ENCODE measurements at places on chromosomes 3 and 15.

DNA sequence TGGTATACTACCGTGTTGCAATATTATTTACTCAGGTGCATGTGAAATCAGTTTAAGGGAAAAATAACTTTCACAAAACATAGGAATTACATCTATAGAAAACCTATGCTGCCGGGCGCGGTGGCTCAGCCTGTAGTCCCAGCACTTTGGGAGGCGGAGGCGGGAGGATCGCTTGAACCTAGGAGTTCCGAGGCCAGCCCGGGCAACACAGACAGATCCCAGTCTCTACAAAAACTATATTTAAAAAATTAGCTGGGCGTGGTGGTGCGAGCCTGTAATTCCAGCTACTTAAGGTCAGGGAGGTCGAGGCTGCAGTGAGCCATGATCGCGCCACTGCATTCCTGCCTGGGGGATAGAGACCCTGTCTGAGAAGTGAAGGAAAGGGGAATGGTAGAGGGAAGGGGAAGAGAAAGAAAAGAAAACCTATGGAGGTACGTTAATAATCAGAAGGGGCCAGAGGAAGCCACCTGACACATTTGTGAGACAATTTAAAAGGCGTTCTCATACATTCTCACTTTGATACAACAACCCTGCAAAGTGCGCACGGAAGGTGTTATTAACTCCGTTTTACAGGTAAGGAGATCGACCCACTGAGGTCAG lies 456 bp upstream of the TMEM62 start:
- no peak for ATAC-seq

DNA sequence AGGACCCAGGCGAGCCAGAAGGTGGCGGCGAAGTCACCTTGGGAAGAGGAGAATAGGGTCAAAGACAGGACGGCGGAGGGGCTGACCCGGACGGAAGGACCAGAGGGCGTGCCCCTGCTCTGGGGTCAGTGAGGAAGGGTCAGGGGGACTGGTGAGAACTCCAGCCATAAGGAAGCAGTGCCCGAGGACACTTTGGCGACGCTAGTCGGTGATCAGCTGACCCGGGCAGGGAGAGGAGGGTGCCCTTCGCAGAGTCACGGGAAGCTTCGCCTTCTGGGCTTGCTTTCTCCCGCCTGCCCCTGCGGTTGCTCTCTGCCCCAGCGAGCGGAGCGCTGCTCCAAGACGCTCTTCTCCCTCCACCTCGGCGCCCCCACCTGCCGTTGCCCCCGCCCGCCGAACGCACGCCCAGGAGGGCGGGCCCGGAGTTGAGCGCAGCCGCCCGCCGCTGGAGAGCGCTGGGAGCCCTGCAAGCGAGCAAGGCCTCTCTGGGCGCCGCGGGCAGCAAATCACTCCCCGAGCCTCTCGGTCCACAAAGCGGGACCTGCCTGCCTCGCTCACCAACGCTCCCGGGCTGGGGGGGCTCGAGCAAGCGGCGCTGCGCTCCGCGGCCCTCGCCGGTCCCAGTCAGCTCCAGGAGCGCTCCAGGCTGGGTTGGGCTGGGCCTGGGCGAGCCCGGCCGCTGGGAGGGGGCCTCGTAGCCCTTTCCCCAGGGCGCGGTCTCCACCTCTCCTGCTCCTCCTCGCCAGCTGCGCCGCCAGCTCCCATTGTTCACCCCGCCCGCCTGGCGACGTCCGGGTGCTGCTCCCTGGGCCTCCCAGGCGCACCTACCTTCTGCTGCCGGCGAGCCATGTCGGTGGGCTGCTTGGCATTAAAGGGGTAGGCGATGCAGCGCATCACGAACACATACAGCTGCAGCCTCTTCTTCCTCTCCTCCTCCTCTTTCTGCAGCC lies 1.2 kb downstream of the CADPS start:
- no peak for ATAC-seq

DNA sequence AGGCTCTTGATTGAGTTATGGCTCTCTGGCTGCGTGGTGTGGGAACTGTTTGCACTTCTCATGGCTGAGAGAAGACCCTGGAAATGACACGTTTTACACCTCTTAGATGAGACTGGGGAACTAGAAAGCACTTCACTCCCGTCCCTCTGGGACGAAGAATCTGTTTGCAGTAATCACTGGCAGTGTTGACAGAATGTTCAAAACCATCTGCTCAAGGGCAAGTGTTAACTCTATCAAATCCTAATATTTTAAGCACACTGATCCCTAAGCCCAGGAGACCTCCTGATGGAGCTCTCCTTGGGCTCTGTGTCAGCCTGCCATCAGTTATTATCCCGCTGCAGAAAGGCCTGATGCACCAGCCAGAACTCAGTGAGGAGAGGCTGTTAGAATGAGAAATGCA lies 323.8 kb upstream of the DNAJC19 start:
- no peak for ATAC-seq

GRCh38 chr3:179734497-179735281 lies 81.8 kb downstream of the USP13 start:
- no peak for ATAC-seq

- no peak for ATAC-seq
Observed at GRCh38 chr3:98454929-98455328, 8.1 kb upstream of the OR5K1 start.

GRCh38 chr3:14890476-14890875 lies 56.9 kb upstream of the NR2C2 start:
- ATAC-seq, result no peak

GRCh38 chr3:137946356-137946973 lies 63.5 kb upstream of the CLDN18 start:
- no peak for ATAC-seq

DNA sequence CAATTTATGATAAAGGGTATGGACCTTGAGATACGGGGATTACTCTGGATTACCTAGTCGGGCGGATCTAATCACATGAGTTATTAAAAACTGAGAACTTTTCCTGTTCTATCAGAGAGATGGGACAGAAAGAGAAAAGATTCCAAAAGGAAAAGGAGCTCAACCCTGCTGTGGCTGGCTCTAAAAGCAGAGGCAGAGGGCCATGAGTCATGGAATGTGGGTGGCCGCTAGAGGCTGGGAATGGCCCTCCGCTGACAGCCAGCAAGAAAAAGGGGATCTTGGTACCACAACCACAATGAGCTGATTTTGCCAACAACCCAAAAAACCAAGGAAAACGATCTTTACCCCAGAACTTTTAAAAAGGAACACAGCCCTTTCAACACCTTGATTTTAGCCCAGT lies 210.0 kb downstream of the MAGI1 start:
- no peak for ATAC-seq

DNA sequence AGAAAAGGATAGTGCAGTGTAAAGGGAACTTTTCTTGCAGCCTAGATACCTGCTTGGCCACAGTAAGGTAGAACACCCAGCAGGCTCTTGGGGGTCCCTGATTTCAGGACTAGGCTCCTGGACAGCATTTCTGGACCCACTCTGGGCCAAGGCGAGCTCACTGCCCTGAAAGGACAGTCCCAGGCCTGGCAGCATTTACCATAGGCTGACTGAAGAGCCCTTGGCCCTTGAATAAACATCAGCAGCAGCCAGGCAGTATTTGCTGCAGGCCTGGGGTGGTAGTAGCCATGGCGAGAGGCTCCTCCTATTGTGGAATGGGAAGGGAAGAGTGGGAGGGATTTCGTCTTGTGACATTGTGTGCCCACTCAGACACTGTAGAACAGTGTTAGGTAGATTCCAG lies 529.2 kb downstream of the TUSC7 start:
- ATAC-seq, result peak; percentile 25

DNA sequence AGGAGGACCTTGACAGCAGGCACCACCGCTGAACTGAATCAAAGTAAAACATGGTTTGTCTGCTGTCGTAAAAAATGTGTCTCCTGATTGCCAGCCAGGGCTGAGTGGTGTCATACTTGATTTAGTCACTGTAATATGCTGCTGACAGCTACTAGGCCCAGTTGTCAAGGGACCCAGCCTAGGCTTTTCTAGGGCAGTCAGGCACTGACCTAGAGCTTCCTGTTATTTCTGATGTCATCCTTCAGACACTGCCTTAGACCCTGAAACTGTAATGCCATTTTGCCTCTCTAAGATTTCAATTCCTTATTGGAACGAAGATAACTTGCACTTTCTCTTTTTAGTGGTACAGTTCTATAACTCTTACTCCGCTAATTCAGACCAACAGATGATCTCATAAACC lies 2.6 kb upstream of the MRPL3 start:
- ATAC-seq, result no peak

GRCh38 chr3:108728934-108729333 lies 28.3 kb downstream of the RETNLB start:
- ATAC-seq, result no peak

- peak; percentile 60 for ATAC-seq
Observed at GRCh38 chr3:42025370-42026138, 63.7 kb upstream of the ULK4 start.

GRCh38 chr15:74817370-74817737 lies 4.7 kb downstream of the LMAN1L start:
- ATAC-seq, result no peak

DNA sequence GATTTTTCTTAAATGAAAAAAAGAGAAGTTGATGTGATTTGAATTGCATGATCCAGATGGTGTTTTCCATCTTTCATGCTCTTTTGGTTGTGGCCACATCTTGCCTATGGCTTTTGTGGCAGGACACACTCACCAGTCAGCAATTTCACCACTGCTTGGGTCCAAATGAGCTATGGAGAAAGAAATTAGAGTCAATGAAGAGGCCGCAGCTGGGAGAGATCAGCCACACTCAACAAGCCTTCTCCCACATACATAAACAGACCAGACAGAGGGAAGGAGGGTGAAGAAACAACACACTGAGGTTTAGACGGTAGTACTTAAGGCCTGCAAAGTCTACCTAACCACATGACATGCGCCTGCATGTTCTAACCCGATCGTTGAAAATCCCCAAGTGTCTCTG lies 110.7 kb upstream of the CDIN1 start:
- no peak for ATAC-seq

DNA sequence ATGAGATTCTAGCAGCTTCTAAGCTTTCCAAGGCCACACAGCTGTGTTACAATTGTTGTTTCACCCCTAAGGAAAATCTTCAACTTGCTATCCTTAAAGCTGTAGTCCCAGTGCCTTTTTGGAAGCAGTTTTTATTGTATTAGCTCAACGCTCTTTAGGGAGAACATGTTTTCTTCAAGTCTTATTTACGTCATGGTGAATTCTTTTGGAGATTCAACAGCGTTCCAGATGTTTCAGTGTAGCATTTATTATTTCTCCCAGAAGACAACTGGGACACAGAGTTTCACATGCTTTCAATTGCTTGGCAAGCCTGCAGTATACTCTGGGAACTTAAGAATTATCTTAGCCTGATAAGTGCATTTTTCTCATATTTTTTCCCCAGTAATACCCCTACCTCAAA lies 888.3 kb downstream of the PLOD2 start:
- ATAC-seq, result no peak

DNA sequence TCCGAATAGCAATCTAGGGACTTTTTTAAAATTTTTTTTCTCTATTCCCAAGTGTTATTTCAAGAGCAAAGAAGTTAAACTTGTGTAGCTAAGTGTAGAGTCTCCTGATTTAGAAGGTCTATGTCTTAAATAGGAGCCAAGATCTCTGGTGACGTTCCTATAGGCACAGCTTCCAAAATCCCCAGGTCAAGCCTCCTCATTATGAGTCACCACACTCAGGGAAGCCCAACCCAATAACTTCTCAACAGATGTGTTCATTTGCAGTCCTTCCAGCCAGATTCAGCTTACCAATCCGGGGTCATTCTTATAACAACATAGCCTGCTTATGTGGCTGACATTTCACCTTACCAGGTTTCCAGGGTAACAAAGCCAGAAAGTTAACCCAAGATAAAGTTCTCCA lies 270.3 kb downstream of the IL5RA start:
- peak; percentile 34 for ATAC-seq

DNA sequence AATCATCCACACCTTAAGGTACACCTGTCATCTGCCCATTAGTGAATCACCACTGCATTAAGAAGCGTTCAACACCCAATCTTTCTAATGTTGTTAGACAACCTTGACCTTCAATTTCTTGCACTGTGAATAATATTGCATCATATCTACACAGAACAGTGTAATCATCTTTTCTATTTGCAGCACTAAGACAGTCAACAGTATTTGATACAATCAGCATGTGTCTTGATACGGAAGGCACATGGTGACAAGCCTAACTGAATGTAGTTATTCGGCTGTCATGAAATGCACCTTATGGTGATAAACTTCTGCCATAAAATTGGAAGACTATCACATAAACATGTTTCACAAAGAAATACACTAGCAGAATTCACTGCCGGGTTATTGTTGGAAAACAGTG lies 253.9 kb upstream of the THRB start:
- no peak for ATAC-seq

- ATAC-seq, result no peak
Observed at GRCh38 chr15:60339236-60339635, 58.5 kb downstream of the ANXA2 start.

DNA sequence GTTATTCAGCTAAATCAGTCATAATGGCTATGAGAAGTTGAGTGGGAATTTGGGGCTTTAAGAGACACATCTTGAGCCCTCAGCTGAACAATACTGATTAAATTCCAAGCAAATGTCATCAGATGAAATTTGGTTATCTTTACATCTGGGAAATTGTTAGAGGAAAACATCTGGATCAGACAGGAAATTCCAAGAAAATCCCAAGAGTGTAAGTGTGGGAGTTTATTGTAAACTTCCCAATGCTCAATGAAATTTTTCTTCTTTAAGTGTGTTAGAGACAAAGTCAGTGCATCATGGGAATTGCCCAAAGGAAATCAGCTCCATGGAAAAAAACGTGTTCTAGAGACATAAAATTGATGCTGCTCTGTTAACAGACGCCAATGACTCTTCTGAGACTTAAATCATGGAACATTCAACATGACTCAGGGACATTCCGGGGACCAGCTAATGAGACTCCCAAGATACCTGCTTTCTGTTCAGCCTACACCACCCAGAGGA lies 19.8 kb upstream of the DCLK3 start:
- no peak for ATAC-seq

DNA sequence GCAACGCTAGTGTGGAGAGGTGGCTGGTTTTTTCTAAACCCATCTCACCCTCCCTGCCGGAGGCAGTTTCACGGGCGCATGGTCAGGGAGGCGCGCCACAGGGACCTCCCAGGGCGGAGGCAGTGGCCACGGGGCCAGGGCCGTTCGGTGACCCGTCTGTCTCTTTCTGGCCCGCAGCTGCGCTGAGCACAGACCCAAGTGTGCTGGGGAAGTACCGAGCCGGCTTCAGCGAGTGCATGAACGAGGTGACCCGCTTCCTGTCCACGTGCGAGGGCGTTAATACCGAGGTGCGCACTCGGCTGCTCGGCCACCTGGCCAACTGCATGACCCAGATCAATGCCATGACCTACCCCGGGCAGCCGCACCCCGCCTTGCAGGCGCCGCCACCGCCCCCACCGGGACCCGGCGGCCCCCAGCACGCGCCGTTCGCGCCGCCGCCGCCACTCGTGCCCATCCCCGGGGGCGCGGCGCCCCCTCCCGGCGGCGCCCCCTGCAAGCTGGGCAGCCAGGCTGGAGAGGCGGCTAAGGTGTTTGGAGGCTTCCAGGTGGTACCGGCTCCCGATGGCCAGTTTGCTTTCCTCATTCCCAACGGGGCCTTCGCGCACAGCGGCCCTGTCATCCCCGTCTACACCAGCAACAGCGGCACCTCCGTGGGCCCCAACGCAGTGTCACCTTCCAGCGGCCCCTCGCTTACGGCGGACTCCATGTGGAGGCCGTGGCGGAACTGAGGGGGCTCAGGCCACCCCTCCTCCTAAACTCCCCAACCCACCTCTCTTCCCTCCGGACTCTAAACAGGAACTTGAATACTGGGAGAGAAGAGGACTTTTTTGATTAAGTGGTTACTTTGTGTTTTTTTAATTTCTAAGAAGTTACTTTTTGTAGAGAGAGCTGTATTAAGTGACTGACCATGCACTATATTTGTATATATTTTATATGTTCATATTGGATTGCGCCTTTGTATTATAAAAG lies 1.8 kb downstream of the HES1 start:
- peak; percentile 62 for ATAC-seq

- no peak for ATAC-seq
Observed at GRCh38 chr3:43497905-43498365, 123.9 kb downstream of the ANO10 start.

All from stimulated activated memory B cell treated with anti-CD40 and anti-IgM and Interleukin-4, amounts not matched to agents 10 μg/mL and 1 μg/mL and 100 μg/mL, for 72 hours (primary cell).